ENCODE measurements at places on chromosomes 16 and 17.

DNA sequence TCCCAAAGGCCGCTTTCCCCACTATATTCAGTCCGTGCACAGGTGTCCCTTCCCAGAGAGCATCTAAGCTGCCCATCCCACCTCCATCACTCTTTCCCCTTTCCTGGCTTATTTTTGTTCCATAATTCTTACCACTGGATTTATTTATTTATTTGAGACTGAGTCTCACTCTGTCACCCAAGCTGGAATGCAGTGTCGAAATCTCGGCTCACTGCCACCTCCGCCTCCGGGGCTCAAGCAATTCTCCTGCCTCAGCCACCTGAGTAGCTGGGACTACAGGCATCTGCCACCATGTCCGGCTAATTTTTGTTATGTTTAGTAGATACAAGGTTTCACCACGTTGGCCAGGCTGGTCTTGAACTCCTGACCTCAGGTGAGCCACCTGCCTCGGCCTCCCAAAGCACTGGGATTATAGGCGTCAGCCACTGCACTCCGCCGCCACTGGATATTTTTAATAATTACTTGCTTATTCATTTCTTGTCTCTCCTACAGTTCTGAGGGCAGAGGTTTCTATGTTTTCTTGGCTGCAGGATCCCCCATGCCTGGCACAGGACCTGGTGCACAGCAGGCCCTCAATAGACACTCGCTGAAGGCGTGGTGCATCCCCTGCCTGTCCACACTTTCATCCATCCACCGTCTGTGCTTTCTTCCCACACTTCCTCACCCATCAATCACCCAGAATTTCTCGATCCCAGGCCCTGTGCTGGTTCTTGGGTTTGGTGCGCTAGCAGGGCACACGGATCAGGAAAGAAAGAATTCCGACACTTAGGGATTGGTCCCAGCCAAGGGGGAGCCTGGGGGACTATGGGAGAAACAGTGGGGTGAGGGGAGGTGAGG, 9.9 kb upstream of the ADGRG1 start:
- no peak for DNase-seq

- no peak for DNase-seq
Measured at GRCh38 chr16:53958341-53958880, 254.5 kb downstream of the FTO start.

- DNase-seq = peak; percentile 30
Measured at GRCh38 chr17:9645851-9646545, 681 bp downstream of the USP43 start.

GRCh38 chr17:68346448-68346847, 55.2 kb downstream of the ARSG start:
- peak; percentile 84 for DNase-seq

DNA sequence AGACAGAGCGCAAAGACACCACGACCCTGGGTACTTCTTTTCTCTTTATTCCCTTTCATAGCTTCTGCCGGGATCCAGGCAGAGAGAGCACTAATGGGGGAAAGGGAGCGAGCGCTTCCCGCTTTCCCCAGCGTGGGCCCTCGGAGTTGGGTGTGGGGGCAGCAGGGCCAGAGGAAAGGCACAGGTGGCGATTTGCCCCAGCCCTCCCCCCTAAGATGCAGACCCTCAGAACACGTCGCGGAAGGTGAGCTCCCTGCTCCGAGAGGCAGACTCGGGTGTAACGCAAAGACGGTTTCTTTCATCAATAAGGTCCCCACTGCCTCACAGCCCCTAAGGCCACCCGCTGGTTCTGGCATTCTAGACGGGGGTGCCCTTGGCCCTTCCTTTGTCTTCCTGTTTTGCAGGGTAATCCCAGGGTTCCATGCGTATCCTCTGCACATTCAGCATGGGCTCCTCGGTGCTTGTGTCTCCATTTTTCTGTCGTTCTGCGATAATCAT, 570 bp upstream of the NME3 start:
- DNase-seq = no peak

DNA sequence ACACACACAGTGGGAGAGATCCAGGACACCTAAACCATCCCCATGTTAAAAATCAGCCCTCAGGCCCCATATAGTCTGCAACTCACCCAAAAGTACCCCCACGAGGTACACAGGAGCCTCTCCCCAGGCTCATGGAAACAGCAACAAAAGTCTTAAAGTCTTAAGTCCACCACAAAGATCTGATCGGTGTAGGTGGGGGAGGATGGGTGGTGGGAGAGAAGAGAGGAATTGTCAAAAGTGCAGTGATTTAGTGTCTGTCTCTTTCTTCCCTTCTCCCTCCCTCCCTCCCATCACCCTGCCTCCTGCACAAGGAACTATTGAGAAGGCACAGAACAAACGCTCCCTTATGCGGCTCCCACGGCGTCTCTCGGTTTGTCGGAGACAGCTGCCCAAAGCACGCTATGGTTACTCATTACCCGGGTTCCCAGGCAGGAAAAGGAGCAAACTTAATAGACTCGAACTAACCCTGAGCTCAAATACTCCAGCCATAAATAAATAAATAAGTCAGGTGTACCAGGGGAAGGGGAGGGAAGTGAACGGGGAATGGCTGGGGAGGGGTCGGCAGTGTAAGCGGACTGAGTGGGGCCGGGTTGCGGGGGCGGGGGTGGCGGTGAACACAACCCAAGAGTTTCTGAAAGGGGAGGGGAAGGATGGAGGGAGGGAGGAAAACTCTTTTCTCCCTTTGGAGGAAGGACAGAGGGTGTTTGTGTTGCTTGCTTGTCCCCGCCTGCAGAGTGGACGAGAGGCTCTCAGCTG, 477.4 kb downstream of the SLC39A11 start:
- no peak for DNase-seq

DNA sequence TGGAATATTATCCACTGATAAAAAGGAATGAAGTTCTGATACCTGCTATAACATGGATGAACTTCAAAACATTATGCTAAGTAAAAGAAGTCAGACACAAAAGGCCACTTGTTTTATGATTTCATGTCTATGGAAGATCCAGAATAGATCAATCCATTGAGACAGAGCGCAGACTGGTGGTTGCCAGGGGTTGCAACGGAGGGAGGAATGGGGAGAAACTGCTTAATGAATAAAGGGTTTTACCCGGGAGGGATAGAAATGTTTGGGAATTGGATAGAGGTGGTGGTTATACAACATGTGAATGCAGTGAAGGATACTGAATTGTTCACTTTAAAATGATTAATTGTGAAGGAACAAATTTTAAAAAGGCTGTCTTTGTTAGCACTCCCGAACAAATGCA, 30.2 kb downstream of the WDR59 start:
- no peak for DNase-seq

DNA sequence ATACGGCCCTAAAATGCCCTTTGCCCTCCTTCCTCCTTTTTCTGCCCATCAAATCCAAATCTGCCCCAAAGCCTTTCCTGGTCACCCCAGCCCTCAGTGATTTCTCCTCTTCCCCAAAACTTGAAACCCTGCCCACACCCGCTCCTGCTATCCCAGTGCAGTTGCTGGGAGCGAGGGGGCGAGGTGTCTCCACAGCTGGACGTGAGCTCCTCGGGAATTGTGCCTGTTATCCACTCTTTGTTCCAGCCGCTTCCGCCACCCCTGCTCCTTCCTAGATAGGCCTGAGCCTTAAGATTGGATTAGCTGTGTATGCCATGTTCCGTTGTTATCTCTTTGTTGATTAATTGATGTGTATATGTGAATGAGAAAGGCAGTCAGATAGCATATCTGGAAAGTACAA, 2.6 kb upstream of the KRT35 start:
- no peak for DNase-seq

GRCh38 chr17:50699410-50699809, 8.3 kb downstream of the ANKRD40 start:
- no peak for DNase-seq

DNA sequence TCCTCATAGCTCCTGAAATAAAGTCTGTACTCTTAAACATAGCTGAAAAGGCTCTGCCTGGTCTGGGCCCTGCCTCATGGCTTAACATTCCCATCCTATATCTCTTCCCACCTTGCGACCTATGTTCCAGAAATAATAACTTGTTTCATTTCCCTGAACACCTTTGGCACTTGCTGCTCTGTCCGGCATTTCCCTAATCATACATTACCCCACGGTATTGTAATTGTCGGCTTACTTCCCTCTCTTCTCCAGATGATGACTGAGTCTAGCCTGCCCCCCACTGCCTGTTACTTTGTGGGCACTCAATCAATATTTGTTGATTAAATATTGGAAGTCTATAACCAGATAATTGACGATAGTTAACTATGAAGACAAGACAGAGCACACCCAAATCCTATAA, 23.3 kb upstream of the SUPT4H1 start:
- peak; percentile 15 for DNase-seq

DNA sequence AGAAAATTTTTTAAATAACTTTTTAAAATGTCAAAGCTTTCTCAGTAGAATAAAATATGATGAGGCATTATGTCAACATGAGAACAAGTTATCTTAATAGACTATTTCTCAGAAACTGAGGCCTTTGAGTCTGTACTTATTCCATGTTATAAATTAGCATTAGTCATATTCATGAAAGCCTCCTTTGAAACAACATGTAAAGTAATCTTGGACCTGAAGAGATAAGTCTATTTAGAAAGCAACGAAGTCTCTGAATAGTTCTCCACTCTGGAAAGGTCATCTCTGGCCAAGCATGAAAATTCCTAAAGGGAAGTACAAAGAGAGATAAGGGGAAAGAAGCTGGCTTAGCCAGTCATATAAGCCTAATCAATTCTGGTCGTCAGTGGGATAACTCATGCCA, 150.8 kb downstream of the CYB561 start:
- DNase-seq = no peak

DNA sequence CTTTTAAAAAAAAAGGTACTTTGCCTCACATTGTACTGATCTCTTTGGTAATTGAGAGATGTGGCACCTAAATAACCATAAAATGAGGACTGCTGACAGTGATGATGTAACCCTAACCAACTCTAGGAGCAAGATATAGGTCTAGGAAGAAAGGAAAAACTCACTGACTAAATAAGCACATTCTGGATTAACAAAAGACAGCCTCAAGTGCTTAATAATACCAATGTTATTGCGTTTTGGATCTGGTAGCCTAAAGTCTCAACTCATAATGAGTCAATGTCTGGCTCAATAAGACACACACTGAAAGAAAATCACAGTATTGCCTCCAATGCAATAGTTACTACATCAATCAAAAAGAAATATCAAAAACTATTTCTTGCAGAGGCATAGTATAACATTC, 3.0 kb downstream of the ERN1 start:
- DNase-seq = no peak

DNA sequence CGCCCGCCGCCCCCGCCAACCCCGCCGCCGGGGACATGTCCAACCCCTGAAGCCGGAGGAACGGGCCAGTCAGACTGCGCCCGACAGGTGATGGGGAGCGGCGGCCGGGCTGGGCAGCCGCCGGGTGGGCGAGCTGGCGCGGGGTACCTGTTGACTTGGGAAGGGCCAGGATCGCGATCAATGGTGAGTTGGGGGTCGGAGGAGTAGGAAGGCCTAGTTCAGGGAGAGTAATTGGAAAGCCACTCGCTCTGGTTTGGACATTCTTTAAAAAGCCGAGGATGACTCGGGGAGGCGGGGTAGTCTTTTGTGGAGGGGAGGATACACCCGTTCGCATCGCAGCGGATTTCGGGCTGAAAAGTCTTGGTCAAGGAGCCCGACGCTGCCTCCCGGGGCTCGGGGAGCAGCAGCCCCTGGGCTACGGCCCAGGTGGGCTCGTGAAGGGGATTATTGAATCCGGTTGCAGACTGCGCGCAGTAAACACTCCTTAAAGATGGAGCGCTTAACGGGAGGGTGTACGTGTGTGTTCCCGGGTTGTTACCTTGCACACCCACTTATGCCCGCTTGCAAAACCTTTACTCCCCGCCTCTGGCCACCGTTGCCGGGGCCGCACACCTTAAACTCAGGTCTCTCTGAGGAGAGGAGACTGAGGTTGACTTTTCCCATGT, 123.8 kb downstream of the GOSR1 start:
- no peak for DNase-seq

DNA sequence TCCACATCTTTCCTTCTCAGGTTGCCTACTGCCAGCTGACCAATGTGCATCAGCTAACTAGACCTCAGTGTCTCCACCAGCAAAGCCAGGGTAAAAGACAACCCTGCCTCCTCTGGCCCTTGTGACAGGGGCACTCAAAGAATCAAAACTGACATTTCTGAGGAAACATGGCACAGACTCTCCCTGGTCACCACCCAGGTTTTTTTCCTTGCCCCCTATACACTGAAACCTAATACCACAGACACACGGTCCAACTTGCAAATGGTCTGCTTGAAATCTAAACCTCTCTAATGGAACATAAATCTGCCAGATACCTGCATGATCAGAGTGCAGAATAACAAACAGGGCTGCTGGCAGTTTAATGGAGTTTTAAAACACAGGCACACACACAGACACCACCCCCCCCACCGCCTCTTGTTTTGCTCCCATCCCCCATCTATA, 19.5 kb upstream of the CORO6 start:
- no peak for DNase-seq

- DNase-seq = no peak
Measured at GRCh38 chr17:28427371-28427770, 21.4 kb upstream of the SLC46A1 start.

DNA sequence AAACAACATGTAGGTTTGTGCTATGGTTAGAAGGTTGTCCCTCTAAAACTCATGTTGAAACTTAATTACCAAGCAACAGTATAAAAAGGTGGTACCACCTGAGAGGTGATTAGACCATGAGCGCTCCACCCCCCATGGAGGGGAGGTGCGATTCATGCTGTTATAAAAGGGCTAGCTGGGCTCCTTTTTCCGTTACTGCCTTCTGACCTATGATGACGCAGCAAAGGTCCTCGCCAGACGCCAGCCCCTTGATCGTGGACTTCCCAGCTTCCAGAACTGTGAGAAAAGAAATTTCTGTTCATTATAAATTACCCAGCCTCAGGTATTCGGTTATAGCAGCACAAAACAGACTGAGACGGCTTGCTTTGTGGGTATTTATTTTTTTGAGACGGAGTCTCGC, 167.8 kb downstream of the SNX29 start:
- no peak for DNase-seq

- DNase-seq = peak; percentile 45
Measured at GRCh38 chr17:13415871-13416416, 185.8 kb downstream of the HS3ST3A1 start.
